ENCODE measurements at places on chromosomes 16 and 17. TPM values are rescaled to one million over a fixed set of nuclear protein-coding genes. Genes with fewer than 3 reads are reported as not detected.

Gene CLEC19A
- not detected for total RNA-seq

- no peaks in the 10 kb centered on the region for H3K36me3 ChIP-seq
- H3K27ac ChIP-seq: no peak overlapping the region
- H3K27me3 ChIP-seq: no peaks in the 10 kb centered on the region
- H3K4me3 ChIP-seq: no peak overlapping the region
- H3K4me1 ChIP-seq: no peaks in the 10 kb centered on the region
- no peak for DNase-seq
These were observed 172.5 kb downstream of the AXIN2 start for GRCh38 chr17:65388911-65389310.

Gene QPRT
- 24.9 TPM for total RNA-seq

GRCh38 chr17:8225813-8226535 lies 15.6 kb upstream of the AURKB start:
- H3K27ac ChIP-seq: peak overlapping the region; percentile 67
- H3K4me3 ChIP-seq: no peak overlapping the region
- H3K36me3 ChIP-seq: peaks cover under 1% of the 10 kb centered on the region
- no peaks in the 10 kb centered on the region for H3K27me3 ChIP-seq

GRCh38 chr17:31248986-31249834 lies 47.8 kb downstream of the OMG start:
- H3K36me3 ChIP-seq: no peaks in the 10 kb centered on the region
- no peak for DNase-seq
- H3K27me3 ChIP-seq: no peaks in the 10 kb centered on the region

Gene TP53
- total RNA-seq: 83.9 TPM

DNA sequence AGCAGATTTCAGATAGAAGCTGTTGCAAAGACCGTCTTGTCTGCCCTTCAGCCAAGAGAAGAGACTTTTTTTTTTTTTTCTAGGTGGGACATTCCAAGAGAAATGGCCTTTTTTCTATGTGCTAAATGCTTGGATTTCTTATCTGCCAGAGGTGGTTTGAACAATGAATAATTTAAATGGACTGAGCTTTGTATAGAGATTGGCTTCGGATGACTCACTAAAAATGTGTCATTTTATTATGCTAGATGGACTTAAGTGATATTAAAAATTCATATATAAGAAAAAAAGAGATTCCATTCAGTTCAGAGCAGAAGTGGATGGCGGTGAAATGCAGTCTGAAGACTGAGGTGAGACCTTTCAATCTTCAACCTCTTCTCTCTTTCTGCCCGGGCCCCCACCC lies 58.4 kb downstream of the MEAK7 start:
- DNase-seq: no peak
- H3K27me3 ChIP-seq: peaks cover 11% of the 10 kb centered on the region
- H3K27ac ChIP-seq: no peak overlapping the region
- no peaks in the 10 kb centered on the region for H3K36me3 ChIP-seq

Gene APOH
- 1.2 TPM for total RNA-seq

Gene SLC52A1
- total RNA-seq: 0.58 TPM
